Lung microvascular endothelial cell (primary cell): ENCODE measurements at places on chromosomes 4 and X.

DNA sequence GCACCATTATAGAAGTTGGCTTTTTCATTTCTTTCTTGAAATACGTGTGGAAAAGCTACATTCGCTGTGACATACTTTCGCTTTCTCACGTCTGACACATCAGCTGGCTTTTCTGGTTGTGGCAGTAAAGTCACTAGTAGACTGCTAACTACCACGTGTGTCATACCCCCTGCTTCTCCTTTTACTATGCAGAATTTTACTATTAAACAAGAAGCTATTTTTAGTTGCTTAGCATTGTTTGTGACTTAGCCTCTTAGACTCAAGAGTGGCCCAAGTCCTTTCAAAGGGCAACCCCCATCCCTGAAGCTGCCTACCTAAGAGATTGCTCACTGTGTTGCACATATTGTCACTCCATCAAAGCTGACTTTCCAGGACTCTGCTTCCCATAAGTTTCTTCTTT lies 2.1 kb upstream of the IL2 start:
- DNase-seq: peak; percentile 23

- DNase-seq: no peak
These were observed 12.1 kb downstream of the TIGD2 start for GRCh38 chr4:89123451-89123851.

DNA sequence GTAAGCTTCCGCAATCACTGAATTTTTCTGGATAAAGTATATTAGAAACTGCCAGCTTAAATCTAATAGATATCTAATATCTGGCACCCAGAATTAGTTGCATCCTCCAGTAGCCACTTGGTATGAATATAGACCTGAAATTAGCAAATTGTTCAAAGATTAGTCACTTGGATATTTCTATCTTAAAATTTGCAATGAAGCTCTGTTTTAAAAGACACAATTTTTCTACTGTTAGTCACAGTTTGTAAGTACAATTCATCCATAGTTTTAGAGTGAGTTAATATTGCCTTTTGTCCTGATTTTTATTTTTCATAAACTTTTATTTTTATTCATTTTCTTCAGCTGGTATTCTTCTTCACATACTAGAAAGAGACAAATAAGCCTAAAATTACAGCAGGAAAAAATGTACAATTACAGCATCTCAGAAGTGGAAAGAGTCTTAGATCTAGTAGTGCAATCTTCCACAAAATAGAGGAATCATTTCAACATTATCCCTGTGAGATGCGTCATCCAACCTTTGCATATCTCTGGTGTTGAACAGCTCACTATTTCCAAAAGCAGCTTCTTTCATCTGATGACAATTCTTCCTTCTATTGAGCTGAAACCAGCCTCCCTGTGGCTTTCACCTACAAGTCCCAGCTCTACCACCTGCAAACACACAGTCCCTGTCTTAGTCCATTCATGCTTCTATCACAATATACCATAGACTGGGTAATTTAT lies 190.0 kb upstream of the AR start:
- DNase-seq: no peak

- DNase-seq: no peak
These were observed 114.5 kb downstream of the GATB start for GRCh38 chr4:151646322-151646721.

- DNase-seq: peak; percentile 64
These were observed 98.2 kb upstream of the PGRMC2 start for GRCh38 chr4:128385683-128386304.

GRCh38 chr4:142961866-142962265 lies 115.8 kb upstream of the INPP4B start:
- no peak for DNase-seq

DNA sequence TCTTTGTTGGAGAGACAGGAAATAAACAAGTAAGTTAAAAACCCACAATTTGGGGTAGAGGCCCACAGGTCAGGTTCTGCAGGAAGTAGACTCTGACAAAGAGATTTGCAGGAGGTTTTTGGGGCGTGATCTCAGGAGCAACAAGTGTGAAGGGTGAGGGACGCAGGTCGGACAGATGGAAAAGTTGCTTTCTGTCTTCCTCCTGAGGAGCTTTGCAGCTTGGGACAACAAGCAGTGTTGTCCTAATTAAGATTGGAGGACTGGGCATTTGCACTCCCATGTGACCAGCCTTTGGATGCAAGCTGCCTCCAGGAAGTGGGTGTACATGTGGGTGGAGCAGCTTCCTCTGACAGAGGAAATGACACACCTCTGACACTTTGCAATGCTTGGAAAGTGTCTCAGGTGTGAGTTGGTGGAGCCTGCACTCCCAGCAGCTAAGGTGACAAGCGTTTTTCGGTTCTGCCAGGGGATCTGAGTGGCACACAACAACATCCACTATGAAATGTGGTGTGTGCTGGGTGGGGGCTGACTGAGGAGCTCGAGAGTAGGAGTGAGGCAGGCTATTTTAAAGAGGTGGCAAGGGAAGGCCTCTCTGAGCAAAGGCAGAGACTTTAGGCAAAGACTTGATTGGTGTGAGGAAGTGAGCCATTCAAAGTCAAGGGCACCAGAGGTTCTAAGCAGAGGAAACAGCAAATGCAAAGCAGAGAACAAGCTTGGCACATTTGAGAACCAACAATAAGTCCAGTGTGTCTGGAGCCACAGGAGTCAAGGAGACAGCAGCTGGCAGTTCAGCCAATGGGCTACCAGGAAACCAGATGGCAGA lies 339.8 kb upstream of the GATB start:
- peak; percentile 42 for DNase-seq

GRCh38 chr4:141046255-141046654 lies 87.0 kb downstream of the RNF150 start:
- DNase-seq: no peak

- DNase-seq: no peak
These were observed 3.2 kb upstream of the MAGEB2 start for GRCh38 chrX:30212172-30212571.

DNA sequence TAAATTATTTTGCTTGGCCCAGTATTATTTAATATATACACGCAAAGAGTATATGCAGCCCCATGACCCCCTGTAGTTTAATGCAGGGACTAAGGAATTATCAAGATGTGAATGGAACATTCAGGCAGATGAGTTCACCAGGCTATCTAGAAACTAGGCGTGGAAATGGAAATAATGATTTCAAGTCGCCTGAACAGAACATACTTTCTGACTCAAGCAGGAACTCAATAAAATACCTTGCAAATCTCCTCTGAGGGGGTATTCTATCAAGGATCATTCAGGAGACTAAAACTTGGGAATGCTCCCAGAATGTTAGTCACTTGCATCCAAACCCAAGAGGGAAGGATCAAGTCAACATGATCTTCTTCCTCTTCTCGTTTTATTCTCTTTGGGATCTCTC lies 59.6 kb upstream of the RASSF6 start:
- DNase-seq: peak; percentile 77

DNA sequence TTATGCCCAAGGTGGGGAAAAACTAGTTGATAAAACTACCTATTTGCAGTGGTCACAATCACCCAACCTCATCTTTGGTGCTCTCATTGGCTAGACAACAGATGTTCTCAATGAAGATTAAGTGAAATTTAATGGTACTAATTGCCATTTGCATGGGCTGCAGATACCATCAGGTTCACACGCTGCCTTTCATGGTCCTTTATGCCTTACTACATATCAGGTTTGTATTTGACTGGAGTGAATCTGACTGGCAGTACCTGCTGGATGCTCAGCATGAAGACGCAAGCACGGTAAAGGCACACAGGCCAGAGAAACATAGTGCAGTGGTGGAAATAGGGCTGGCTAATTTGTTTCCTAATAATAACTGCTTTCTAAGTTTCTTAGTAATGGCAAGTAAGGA lies 48.3 kb downstream of the DCX start:
- DNase-seq: no peak

DNA sequence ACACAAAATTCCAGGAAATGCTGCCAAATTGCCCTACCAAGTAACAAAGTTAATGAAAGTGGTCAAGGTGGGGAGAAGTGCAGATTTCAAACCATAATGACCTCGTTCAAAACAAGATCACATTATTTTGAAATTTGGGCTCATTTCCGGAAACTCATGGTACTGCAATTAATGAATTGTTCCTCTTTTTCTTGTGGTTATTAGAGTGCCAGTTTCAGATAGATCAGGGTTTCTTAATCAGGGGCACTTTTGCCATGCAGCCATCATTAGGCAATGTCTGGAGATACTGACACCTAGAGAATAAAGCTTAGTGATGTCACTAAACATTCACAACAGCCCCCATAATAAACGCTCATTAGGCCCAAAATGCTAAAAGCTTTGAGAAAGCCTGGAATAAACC lies 381.5 kb upstream of the GALNT7 start:
- no peak for DNase-seq

DNA sequence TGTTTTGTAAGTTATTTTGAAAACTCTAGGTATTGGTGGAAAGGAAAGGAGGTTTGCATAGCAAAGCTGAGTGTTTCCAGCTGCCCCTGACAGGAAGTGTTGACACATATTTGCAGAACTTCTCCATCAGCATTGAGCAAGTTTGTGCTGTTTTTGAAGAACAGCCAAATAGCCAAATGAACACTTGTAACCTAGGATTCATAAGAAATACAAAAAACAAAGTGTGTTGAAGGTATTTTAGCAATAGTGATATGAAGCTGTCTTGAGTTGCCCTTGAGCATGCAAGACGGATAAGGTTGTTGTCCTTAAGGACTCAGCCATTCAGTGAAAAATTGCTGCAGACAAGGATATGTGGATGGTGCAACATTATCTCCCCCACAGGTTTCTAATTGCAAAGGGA lies 68.3 kb upstream of the PGM2 start:
- DNase-seq: peak; percentile 60

- DNase-seq: no peak
These were observed 60.8 kb downstream of the GPC3 start for GRCh38 chrX:133924548-133924947.

- no peak for DNase-seq
These were observed 209.9 kb upstream of the ETNPPL start for GRCh38 chr4:108972613-108973283.

GRCh38 chr4:52076731-52077130 lies 25.6 kb downstream of the SPATA18 start:
- no peak for DNase-seq

- peak; percentile 67 for DNase-seq
These were observed 2.4 kb downstream of the FRAS1 start for GRCh38 chr4:78059524-78059889.

DNA sequence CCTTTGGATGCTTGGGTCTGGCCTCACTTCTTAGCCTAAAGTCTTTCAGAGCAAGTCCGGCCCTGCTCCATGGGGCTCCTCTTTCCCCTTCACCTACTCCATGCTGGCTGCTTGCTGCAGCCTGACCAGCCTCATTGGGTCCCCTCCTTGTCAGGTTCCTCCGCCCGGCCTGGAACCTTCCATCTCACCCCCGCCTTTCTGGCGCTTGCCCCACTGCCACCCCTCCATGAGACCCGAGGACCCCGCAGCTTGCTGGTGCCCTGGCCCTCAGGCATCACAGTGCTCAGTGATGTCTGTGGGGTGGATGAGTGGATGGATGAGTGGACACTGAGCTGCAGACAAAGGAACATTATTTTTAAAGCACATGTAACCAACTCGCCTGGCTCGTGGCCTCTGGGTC lies 24.7 kb downstream of the SORCS2 start:
- DNase-seq: no peak

DNA sequence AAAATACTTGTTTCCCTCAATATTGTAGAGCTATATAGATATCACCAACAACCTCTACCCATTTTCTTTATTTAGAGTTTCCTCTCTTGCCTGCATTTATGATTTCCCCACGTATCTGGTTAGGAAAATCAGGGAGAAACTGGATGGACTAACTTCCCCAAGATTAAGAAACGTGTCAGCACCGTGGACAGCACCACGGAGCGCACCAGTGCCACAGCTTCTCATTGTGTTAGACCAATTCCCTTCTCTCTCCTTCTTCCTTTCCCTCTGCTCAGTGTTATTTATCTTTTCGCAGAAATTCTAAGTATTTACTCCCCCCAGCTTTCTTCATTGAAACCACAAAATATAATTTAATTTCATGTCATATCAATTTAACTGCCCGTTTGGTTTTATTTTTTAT lies 568.6 kb upstream of the BOD1L1 start:
- DNase-seq: peak; percentile 56

GRCh38 chr4:8666581-8666980 lies 74.0 kb downstream of the CPZ start:
- DNase-seq: no peak

GRCh38 chr4:26208237-26208994 lies 112.4 kb upstream of the RBPJ start:
- DNase-seq: no peak

DNA sequence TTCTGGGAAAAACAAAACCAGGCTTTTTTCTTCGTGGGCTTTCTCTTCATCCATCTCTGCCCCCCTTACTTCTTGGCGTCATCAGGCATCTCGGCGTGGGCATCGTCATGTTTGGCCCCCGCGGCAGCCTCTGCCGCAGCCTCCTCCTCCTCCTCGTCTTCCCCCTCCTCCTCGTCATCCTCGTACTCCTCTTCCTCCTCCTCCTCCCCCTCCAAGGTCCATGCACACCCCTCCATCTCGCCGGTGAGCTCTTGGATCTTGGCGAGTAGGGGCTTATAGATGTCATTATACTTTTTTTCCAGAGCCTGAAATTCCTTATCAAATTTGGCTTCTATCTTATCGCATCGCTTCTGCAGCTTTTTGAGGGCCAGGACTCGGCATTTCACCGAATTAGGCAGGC lies 488 bp downstream of the NAP1L5 start:
- DNase-seq: peak; percentile 37

DNA sequence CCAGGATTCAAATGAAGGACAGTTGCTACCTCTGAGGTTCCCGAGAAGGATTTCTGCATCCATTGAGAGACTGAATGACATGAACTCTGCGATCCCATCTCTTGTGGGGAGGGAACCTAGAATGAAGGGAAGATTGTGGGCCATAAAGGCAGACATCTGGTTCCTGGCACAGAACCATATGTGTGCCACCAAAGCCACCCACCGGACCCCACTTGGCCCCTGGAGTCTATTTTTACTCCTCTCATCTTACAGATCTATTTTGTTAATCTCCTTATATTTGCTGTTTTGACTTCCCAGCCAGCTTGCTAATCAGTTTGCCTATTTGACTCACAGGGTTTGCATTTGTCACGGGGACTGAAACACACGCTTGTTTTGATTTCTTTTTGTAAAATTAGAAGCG lies 7.3 kb downstream of the SOD3 start:
- no peak for DNase-seq

GRCh38 chrX:75603833-75604232 lies 81.0 kb upstream of the ZDHHC15 start:
- peak; percentile 24 for DNase-seq

GRCh38 chr4:40675166-40675565 lies 45.5 kb upstream of the RBM47 start:
- DNase-seq: no peak

DNA sequence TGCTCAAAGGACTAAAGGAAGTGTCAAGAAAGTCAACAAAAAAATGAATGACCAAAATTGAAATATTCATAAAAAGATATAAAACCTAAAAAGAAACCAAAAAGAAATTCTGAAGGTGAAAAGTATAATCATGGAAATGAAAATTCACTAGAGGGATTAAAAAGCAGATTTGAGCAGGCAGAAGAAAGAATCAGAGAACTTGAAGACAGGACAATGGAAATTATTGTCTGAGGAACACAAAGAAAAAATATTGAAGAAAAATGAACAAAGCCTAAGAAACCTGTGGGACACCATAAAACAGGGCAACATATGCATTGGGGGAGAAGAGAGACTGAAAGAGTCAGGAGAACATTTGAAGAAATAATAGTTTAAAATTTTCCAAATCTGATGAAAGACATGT lies 9.9 kb upstream of the SPON2 start:
- DNase-seq: no peak

GRCh38 chr4:148095346-148095923 lies 346.8 kb downstream of the NR3C2 start:
- no peak for DNase-seq

- peak; percentile 77 for DNase-seq
These were observed 373.1 kb downstream of the NAF1 start for GRCh38 chr4:162793571-162793970.
